ENCODE measurements at places on chromosomes 5 and 9. TPM values are rescaled to one million over a fixed set of nuclear protein-coding genes. Genes with fewer than 3 reads are reported as not detected.
A peak's percentile ranks its signal among the peaks of the same experiment; 100 is the strongest.

NR2F1-AS1 gene
- 13.2 TPM for total RNA-seq

PRR16 gene
- 7.3 TPM for total RNA-seq

FOXD4 gene
- total RNA-seq, result 0.15 TPM

ADRB2 gene
- 9.2 TPM for total RNA-seq

STPG3 gene
- not detected for total RNA-seq

- DNase-seq, result no peak
Observed at GRCh38 chr5:72246954-72247442, 73.0 kb downstream of the MRPS27 start.

DNA sequence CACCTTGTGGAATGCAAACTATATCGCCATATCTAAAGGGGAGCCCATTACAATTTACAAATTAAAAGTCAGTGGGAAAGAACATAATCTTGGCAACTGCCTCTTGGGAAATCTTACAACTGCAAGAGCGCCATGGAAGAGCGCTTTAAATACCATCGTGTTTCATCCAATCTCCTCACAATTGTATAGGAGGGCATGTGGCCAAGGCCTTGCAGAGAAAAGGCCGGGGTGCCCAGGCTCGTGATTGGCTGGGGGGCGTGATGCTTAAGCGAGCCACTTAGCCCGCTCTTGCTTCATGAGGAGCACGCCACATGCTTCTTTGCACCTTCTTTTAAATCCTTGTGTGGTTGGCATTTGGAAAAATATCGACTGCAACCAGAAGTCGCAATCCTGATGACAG, 69.8 kb upstream of the NFIB start:
- DNase-seq, result no peak

- DNase-seq, result no peak
Observed at GRCh38 chr5:177496070-177496726, 1.2 kb downstream of the PDLIM7 start.

DNA sequence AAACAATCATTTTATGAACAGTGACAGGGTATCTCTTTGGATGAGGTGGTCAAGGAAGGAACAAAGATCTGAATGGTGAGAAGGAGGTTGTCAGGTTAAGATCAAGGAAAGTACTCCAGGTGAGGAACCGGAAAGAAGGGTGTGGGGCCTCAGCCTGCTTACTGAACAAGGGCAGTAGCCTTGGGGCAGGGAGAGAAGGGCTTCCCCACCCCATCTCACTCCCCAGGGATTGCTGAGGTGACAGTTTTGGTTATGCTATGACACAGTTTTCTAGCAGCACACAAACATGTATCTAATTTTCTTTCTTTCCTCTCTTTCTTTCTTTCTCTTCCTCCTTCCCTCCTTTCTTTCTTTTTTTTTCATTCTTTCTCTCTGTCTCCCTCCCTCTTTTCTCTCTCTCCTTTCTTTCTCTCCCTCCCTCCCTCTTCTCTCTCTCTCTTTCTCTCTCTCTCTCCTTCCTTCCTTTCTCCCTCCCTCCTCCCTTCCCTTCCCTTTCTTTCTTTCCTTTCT, 4.1 kb upstream of the HDHD3 start:
- no peak for DNase-seq

DNA sequence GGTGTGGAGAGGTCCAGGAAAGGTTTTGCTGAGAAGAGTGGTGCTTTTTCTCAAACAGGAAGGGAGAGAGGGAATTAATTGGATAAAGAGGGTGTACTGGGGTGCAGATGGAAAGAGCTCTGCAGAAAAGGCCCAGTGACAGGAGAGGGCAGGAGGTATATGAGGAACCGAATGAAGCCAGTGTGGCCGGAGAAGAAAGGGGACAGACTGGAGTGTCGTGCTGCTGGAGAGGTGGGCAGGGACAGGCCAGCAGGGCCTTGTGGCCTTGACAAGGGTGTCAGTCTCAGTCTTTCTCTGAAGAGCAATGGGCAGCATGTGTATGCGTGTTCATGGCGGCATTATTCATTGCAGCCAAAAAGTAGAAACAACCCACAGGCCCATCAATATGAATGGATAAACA, 48.1 kb downstream of the ARHGEF37 start:
- no peak for DNase-seq

DNA sequence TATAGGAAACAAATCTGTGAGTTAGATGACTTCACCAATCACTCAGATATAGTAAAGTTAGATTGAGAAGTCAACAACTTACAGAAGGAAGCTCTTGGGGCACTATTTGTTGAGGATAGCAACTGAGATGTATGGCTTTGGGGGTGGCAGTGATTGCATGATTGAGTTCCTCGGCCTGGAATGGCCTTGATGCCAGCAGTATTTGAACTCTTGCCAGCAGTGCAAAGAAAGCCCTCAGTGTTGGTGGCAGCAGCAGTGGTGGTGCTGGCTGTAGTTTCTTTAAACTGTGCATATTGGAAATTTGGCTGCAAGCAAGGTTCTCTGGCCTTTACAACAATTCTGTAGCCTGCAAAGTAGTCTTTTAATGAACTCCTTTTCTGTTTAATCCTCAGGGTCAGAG, 41.4 kb upstream of the PJA2 start:
- DNase-seq, result no peak

DNA sequence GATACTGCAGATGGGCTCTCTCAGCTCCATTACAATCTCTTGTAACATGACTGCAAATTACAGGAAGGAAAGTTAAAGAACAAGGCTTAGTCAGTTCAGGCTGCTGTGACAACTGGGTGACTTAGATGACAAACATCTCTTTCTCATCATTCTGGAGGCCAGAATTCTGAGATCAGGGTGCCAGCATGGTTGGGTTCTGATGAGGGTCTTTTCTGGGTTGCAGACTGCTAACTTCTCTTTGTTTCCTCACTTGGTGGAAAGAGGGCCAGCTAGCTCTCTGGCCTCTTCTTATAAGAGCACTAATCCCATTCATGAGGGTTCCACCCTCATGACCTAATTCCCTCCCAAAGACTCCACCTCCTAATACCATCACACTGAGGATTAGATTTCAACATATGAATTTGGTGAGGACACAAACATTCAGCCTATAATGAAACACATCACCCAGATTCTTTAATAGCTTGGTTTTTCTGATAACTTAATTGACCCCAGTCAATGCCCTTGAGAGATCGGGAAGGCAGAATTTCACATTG, 73.6 kb upstream of the MAMDC2 start:
- no peak for DNase-seq

DNA sequence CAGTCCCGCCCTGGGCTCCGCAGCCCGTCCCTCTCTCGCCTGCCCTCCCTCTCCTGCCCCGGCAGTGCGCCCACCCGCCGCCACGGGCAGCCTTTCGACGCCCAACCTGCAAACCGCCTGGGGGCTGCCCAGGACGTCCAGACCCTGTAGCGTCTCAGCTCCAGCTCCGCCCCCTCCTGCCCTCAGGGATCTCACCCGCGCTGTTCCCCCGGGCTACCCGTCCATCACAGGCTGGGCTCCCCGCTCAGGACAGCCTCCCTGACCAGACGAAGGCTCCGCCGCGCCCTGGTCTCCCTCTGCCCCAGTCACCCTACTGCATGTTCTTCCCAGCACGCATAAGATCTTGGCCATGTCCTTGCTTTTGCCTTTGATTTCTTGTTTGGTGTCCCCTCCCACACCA, 1.4 kb downstream of the RASGEF1C start:
- DNase-seq, result no peak

GRCh38 chr5:39661026-39661779, 236.4 kb upstream of the DAB2 start:
- no peak for DNase-seq

- DNase-seq, result peak; percentile 63
Observed at GRCh38 chr5:10987925-10988504, 227.0 kb upstream of the DAP start.
